ENCODE measurements at places on chromosomes 4 and X.

- no peak for DNase-seq
These were observed 3.9 kb downstream of the KIT start for GRCh38 chr4:54661686-54662085.

- no peak for DNase-seq
These were observed 391.8 kb upstream of the MAGEB16 start for GRCh38 chrX:35406386-35406785.

- no peak for DNase-seq
These were observed 47.5 kb downstream of the NKX6-1 start for GRCh38 chr4:84451546-84451945.

GRCh38 chr4:144633215-144633614 lies 12.7 kb upstream of the HHIP start:
- DNase-seq = no peak

DNA sequence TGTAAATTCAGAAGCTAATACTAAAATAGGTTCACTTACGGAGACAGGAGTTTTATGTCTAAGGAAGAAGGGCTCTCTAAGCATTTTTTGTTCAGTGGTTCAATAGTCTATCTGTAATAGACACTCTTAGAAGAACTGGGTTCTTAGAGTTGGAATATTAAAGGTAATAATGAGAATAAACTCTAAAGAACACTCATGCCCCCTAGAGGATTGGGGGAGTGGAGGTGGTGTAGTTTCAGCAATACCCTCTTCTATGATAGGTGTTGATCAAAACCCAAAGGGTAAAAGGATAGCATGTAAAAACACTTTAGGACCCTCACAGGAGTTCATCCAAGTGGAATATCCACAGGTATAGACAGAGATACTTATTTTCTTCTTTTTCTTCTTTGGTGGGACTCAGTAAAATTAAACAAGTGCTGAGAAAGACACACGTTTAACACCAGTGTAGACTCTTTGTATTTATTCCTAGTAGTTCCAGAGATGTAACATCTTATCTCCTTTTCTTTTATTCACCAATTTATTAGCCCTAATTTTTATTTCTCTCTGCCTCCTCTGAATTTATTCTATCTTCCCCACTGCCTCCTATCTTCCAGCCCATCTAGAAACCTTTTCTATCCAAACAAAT lies 25.7 kb upstream of the MND1 start:
- no peak for DNase-seq

- DNase-seq = no peak
These were observed 39.6 kb downstream of the HTRA3 start for GRCh38 chr4:8308856-8309771.

DNA sequence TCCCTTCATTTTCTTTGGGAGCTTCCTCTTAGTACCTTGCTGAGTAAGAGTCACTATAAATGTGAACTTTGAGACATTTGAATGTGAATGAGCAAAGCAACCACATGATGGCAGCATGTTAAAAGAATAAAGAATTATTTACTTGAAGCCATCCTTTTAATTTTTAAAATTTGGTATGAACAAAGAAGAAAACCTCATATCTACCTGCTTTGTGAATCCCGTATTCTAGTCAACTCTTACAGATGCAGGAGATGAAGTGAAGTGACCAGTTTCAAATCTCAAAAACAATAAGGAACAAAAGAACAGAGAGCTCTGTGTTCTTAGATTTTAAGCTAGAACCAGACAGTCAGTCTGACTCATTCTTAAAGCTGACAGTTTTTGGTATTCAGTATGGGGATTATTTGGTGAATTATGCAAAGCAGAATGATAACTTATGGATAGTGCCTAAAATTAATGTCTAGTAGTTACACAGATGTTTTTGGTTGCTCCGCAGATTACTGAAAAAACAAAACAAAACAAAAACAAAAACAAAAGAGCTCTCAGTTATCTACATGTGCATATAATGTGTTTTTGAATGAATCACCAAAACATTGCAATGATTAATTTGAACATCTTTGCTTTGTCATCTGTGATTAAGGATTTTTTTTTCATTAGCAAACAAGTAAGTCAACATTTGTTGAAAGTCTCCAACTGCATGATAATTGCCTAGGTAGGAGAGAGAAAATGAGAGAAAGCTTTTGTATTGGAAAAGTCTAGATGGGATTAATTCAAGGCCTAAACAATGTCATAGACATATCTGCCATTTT lies 48.2 kb upstream of the H2AZ1 start:
- peak; percentile 46 for DNase-seq

- DNase-seq = no peak
These were observed 158.0 kb downstream of the SH2D1A start for GRCh38 chrX:124504111-124504983.

Data from NCI-H1436 treated with DMSO at 0.1 percent for 48 hours (cell line).